ENCODE measurements at places on chromosomes 2 and 18. TPM values are rescaled to one million over a fixed set of nuclear protein-coding genes. Genes with fewer than 3 reads are reported as not detected.
A peak's percentile ranks its signal among the peaks of the same experiment; 100 is the strongest.

- DNase-seq = no peak
These were observed 35.3 kb upstream of the CAB39 start for GRCh38 chr2:230677201-230677946.

ARHGAP28 gene
- total RNA-seq = 1.8 TPM

LIMS3 gene
- total RNA-seq = not detected

- peak; percentile 38 for DNase-seq
These were observed 273.5 kb downstream of the CALCRL start for GRCh38 chr2:187174582-187174981.

- no peak for DNase-seq
These were observed 167.9 kb upstream of the HNRNPA3 start for GRCh38 chr2:177044671-177045070.

- DNase-seq = no peak
These were observed 64.8 kb upstream of the RBM44 start for GRCh38 chr2:237733677-237734300.

PJVK gene
- 0.56 TPM for total RNA-seq

RAPGEF4 gene
- 5.4 TPM for total RNA-seq

DNA sequence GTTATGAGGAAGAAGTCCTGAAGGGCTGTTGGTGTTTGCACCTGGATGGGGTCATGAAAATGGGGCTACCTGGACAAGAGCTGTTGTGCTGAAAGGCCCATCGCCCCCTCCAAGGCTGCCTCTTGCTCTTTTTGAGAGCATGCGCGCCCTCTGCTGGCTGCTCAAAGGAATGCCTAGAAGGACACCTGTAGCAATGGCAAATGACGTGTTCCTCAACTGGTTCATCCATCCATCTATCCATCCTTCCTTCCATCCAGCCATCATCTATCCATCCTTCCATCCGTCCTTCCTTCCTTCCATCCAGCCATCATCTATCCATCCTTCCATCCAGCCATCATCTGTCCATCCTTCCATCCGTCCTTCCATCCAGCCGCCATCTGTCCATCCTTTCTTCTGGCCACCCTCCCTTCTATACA lies 17.2 kb upstream of the RPL31 start:
- peak; percentile 78 for DNase-seq

Data from SK-MEL-5 (cell line).